Motor neuron (in vitro differentiated cells): ENCODE measurements at places on chromosomes 1 and 21. TPM values are rescaled to one million over a fixed set of nuclear protein-coding genes. Genes with fewer than 3 reads are reported as not detected.

DNA sequence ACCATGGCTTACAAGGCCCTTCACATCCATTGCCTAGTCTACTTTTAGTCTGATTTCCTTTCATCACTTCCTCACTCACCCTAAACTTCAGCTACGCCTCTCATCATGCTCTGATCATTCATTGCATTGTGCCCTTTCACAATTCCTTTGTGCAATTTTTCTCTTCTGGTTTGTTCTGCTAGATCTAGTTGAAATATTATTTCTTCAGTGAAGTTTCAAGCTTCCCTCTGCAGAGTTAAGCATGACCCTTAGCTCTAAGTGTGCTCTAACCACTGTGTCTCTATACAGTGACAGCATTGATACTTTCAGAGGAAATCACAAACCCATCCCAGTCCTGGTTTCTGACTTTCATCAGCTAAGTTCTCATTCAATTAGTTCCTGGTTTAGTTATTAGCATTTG lies 166.1 kb downstream of the PLA2G4A start:
- no peak for ATAC-seq

- no peak for ATAC-seq
Measured at GRCh38 chr1:14118691-14119485, 418.9 kb downstream of the PRDM2 start.

GRCh38 chr1:229452956-229453801 lies 19.3 kb upstream of the ACTA1 start:
- peak; percentile 22 for ATAC-seq

DNA sequence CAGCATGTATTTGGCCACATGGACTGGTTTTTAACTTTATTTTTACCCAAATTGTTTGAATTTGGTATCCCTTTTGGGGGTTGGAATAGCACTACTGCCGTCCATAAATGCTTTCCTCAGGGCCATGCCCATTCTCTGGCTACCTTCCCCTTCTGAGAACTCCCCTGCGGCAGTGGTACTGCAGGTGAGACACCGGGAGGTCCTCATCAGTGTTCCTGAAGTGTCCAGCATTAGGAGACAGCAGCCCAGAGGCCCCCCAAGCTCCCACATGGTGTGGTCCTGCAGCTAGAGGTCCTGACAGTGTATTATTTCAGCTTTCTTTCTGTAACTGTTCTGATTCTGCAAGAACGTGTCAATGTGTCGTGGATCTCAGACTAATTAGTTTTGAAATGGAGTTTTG lies 8.9 kb downstream of the LMO4 start:
- no peak for ATAC-seq

- peak; percentile 42 for ATAC-seq
Measured at GRCh38 chr1:19430121-19431068, 54.9 kb downstream of the CAPZB start.

ACTL8 gene
- total RNA-seq = 1.2 and 1.3 TPM in 2 replicates

TDRD5 gene
- total RNA-seq = not detected in 2 replicates

KCNK2 gene
- total RNA-seq = 15.2 and 21.9 TPM in 2 replicates

- no peak for ATAC-seq
Measured at GRCh38 chr1:101060992-101061391, 35.4 kb upstream of the DPH5 start.

DNA sequence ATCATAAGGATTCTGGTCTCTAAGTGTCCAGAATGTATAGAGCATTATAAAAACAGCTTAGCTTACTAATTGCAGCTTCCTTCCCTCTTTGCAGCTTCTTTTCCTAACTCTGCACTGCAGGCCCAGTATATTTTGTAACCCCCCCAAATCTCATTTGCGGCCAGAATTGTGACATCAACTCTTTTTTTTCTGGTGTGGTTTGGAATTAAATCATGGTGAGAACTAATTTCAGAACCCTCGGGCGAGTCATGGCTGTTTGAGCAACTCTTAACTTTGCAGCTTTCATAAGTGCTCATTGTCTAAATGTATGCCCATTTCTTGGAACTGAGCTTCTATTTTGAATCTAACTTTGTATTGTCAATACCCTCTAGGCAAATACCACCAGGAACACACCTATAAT lies 187.4 kb downstream of the CYYR1 start:
- ATAC-seq = no peak

DNA sequence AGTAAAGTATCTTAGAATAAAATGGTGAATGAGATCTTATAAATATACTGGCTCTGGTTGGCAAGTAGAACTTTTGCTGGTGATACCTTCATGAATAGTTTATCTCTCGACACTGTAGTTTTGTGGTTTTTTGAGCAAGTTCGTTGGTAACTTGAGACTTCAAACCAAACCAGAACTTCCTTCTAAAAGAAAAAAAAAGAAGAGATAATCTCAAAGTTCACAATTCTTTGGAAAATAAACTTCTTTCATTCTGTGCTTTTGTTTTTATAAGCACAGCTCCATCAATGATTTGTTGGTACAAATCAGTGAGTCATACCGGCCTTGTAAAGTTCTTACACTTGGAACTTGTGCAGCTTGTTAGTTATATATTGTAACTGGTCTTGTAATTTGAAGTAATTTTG lies 2.3 kb downstream of the HIPK1 start:
- no peak for ATAC-seq

C1QA gene
- total RNA-seq = 0.43 TPM in 1 of 2 replicates, not detected in the other

TMEM269 gene
- 0.24 TPM in 1 of 2 replicates, not detected in the other for total RNA-seq

DNA sequence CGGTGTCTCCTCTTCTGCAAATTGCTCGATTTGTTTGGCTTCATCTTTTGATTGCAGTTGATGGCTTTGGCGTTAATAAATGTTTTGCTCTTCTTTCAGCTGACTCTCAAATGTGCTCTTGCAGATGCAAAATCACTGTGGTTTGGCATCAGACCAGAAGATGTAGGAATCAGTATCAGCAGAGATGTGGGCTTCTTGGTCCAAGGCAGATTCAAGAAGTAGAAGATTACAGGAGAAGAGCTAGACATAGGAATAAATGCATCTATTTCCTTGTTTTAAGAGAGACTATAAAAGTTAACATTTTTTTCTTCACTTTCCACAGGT lies 59.8 kb upstream of the BACH1 start:
- ATAC-seq = no peak
